ENCODE measurements at places on chromosomes 13 and 19. TPM values are rescaled to one million over a fixed set of nuclear protein-coding genes. Genes with fewer than 3 reads are reported as not detected.

The TDRD3 gene
- total RNA-seq, result 19.4 TPM

DNA sequence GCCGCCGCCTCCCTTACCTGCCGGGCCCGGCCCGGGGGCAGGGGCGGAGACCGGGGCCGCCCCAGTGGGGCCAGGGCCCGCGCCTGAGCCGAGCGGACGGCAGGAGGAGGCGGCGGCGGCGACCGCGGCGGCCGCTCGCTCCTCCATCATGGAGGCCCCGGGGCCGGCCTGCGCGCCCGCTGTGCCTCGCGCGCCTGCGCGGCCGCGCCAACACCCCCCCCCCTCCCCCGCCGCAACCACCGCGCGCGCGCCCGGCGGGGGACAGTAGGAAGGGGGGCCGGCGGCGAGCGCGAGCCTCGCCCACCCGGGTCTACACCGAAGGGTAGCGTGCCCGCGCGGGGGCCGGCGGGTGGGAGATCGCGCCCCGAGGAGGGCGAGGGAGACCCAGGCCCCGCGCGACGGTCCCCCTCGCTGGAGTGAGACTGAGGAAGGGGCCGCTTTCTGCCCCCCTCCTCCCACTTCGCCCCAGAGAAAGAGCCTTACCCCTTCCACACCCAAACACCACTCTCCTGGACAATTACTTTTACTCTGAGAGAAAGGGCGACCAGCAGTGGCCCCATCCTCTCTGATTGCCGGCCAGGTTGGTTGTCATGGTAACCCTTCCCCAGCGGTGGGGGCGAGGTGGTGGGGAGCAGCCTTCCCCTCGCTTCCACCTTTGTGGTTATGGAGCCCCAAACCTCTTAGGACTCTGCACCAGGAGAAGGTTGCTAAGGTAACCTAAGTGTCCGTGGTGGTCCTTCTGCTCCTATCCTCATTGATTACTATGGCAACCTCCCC is at the start of gene STRN4:
TSS of gene STRN4 (minus strand) at position 170 of the 777 bp plus-strand sequence. CDS start at position 150, 20 bp downstream.
- DNase-seq, result peak; percentile 87

DNA sequence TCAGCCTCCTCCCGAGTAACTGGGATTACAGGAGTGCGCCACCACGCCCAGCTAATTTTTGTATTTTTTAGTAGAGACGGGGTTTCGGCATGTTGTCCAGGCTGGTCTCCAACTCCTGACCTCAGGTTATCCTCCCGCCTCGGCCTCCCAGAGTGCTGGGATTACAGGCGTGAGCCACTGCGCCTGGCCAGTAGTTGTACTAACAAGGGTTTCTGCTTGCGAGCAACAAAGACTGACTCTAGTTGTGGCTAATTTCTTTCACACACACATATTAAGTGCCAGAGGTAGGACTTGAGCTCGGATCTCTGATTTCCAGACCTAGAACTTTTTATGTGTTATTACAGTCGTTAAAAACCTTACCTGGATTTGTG is 635 bp upstream of the PCCA start:
- DNase-seq, result no peak

DNA sequence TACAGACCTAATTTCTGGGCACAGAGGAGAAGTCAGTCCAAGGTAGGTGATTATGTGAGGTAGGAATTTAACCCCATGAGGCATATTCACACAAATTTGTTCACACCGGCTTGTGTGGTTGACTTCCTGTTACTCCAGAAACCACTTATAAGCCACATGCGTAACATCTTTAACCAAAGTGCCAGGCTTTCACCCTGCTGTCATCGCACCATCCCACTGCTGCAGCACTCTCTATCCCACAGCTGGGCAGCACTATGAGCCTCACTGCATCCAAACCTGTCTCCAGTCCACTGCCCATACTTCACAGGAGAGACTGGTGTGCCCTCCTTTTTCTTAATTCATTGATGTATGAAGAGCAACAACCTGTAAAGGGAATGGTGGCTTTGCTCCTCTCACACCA is 128.2 kb upstream of the ARGLU1 start:
- no peak for DNase-seq

DNA sequence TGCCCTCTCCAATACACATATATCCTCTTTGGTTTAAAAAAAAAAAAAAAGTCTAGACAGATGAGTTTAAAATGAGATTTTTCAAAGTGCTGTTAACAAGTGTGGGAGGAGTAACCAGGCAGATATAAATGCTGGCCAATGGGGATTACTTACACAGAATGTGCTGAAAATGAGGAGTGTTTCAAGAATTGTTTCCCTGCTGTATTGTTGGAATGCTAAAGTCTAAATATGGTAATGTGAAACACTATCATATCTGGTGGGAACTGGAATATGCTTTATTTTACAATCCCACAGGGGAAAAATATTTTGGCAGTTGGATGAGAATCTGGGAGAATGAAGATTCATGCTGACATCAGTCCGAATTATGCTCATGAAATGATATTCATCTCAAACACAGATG is 250.7 kb downstream of the DCT start:
- DNase-seq, result no peak

- no peak for DNase-seq
Observed at GRCh38 chr13:27088619-27089018, 83.0 kb downstream of the USP12 start.

GRCh38 chr19:47309608-47310007 is at the start of gene C5AR1:
TSS of gene C5AR1 (plus strand) at chr19:47309861. CDS start at chr19:47309896, 35 bp downstream.
- DNase-seq, result no peak

DNA sequence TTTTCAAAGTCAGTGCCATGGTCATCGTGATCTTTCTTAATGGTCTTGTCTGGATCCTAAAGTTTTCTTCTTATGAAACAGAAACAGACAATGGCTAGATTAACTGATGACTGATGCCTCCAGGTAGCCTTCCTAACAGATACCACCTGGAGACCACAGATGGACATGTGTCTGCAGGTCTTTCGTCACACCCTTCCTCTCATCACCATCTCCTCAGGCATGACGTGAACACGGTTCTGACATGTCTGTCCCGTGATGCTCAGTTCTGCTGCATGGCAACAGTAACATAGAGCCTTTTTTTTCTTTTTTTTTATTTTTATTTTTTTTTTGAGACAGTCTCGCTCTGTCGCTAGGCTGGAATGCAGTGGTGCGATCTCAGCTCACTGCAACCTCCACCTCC is 13.1 kb upstream of the LAMP1 start:
- DNase-seq, result no peak

The ZNF723 gene
- not detected for total RNA-seq

The ZNF440 gene
- total RNA-seq, result 7.4 TPM

The STAP2 gene
- total RNA-seq, result 14.2 TPM

DNA sequence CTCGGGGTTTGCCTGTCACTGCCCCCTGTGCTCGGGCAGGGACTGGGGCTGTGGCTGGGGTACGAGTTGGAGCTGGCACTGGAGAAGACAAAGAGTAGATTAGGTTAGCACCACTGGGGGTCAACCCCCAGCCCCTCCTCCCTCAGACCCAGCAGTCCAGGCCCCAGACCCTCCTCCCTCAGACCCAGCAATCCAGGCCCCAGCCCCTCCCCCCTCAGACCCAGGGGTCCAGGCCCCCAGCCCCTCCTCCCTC is 19.1 kb downstream of the ZNF575 start:
- DNase-seq, result no peak

The CYP2A7 gene
- not detected for total RNA-seq

- no peak for DNase-seq
Observed at GRCh38 chr13:83883061-83883523, 818 bp upstream of the SLITRK1 start.

GRCh38 chr19:31301306-31301980 is 47.8 kb downstream of the TSHZ3 start:
- no peak for DNase-seq

DNA sequence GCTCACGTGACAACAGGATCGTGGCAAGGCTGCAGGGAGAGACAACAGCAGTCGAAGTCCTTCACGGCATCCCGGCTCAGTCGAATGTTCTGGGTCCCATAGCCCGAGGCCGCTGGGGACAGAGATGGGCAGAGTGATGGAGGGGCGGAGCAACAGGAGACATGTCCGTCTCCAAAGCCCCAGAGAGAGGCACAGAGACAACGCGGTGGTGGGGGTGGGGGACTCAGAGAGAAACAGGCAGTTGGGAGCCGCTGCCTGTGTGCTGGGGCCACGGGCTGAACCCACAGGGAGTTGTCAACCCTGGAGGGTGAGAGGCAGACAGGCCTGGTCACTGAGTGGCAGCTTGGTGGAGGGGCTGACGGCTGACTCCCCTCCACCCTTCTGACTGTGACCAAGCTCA is 20.4 kb downstream of the NOSIP start:
- DNase-seq, result peak; percentile 80

DNA sequence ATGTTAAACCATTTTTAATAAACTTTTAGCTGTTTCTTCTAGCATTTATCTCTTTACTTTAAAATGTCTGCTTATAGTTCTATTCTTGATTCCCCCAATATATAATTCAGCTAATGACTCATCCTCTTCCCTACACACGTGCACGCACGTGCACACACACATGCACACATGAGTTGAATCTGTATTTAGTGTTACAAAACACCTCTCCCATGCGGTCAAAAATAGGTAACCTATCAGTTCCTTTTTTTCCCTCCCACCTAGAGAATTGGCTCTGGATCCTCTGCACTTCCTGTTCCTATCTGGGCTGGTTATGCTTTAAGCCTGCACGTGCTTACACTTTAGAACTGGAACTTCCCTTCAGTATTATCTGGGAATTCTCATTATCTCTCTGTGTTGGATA is 144.1 kb downstream of the PAN3 start:
- DNase-seq, result no peak

- no peak for DNase-seq
Observed at GRCh38 chr19:8484331-8484894, 18.0 kb downstream of the PRAM1 start.

DNA sequence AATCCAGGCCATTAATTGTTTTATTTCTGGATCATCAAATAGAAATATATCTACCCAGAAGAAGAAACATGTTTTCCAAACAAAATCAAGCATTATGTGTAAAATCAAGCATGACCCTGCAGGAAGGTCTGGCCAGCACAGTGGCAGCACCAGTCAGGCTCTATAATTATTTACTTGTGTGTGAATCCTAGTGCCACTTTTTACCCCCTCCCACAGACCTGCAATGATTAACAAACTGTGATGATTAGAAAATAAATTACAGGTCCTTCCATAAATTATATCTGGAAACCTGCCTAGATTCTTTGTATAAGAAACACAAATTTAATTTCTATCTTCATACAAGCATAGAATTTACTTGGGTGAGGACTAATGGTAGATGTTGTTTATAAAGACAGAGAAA is 186.1 kb downstream of the GPC6 start:
- no peak for DNase-seq

- no peak for DNase-seq
Observed at GRCh38 chr13:109521719-109522118, 264.7 kb downstream of the IRS2 start.

The ZNF548 gene
- total RNA-seq, result 12.7 TPM

The RAB8A gene
- 247 TPM for total RNA-seq

The ZNF221 gene
- 0.58 TPM for total RNA-seq

DNA sequence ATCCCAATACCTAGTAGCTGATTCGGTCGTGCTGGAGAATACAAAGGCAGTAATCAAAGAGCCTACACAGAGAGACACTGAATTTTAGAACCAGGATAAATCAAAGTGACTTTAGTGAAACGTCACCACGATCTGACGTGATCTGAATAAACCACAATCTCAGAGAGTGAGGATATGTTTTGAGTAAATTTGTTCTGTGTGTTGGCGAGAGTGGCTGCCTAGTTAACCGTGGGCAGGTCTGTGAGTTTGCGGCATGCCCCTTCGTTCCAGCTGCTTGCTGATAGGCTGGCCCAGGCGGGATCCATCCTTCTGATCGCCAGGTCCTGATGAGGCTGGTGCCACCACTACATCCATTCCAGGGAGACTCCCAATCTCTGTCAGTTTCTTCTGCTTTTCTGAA is 40.4 kb downstream of the LRCH1 start:
- peak; percentile 84 for DNase-seq

DNA sequence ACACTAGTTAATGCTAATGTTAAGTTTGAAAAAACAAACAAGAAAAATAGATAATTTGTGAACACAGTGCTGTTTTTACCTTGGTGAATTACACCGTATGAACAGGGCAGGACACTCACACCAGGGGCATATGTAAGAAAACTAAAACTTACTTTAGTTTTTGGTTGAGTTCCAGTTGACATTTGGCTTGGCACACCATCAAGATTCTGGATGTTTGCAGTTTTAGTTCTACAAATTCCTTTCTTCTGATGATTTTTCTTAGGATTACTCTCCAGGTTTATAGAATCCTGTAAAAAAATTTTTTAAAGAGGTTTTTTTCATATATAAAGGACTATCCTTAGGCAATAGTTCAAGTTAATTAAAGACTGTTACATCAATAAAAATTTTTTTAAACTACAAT is 238.5 kb upstream of the STARD13 start:
- no peak for DNase-seq

DNA sequence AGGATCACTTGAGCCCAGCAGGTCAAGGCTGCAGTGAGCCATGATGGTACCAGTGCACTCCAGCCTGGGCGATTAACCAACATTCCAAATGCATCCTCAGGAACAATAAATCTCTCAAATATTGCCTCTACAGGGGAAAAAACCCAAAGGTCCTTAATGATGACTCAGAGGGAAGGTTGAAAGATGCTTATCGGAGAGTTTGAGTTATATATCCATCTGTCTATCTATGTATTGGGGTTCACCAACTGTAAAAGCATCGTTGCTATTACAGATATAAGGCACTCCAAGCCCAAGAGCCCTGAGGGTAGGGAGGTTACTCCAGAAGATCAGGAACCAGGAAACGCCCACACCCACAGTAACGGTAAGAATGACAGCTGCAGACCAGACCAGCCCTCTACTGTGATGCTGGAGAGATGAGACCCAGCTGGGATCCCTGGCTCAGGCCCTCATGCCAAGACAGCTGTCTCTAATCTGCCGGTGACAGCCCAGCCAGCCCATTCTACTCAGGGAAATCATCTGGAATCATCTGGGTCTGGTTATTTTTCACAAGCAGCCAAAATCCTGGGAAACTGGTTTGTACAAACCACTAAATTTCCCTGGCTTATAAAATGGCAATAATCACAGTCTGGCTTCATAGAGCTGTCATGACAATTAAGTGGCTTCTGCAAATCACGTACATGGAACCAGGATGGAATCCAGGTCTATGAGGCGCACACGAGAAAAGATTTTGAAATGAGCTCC is 23.8 kb downstream of the TEX101 start:
- peak; percentile 66 for DNase-seq

GRCh38 chr13:44051918-44052675 is 172.4 kb downstream of the LACC1 start:
- no peak for DNase-seq

The OR4F17 gene
- not detected for total RNA-seq

The FBXO27 gene
- 0.17 TPM for total RNA-seq

The LGALS14 gene
- total RNA-seq, result not detected

- DNase-seq, result no peak
Observed at GRCh38 chr13:69755101-69755500, 352.5 kb upstream of the ATXN8OS start.

- DNase-seq, result no peak
Observed at GRCh38 chr13:71593566-71593965, 273.4 kb downstream of the DACH1 start.

GRCh38 chr19:55175117-55175867 is 4.8 kb downstream of the SYT5 start:
- no peak for DNase-seq

The BST2 gene
- total RNA-seq, result 153 TPM

DNA sequence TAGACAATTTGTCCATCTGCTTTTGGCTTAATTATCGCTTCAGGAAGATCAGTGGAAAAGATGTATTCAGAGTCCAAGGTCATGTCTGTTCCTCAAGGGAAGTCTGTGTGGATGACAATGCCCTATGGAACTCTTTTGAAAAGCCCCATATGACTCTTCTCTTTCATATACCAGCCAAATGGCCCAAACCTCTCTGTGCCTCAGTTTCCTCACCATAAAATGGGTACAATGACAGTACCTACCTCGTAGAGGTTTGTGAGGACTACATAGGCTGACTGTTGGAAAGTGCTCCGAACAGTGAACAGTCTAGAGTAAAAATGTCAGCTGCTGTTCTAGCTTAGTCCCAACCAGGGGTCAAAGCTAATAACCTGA is 104.6 kb downstream of the COL4A2 start:
- DNase-seq, result no peak
